Endodermal cell (in vitro differentiated cells): ENCODE measurements at places on chromosomes 2 and 18.

- DNase-seq: no peak
- H3K27ac ChIP-seq: no peak overlapping the region
- H3K27me3 ChIP-seq: no peaks in the 10 kb centered on the region
These were observed 51.4 kb downstream of the CRACDL start for GRCh38 chr2:98884658-98885057.

DNA sequence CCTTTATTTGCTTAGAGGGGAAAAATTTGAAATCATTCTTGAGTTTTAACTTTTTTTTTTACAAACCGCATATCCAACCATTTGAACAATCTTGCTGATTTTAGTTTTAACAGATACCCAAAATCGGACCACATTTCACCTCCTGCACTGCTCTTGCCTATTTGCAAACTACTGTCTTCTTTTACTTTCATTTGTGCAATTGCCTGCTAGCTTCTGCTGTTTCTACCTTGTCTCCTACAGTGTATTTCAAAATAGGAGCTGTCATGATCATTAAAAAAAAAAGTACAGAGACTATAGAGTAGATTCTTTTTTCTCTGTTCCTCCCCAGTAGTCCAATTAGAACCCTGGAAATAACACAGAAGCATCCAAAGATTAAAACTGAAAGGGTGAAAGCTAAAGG, 1081.2 kb downstream of the SOCS6 start:
- H3K27me3 ChIP-seq: peaks cover under 1% of the 10 kb centered on the region
- no peaks in the 10 kb centered on the region for H3K36me3 ChIP-seq
- no peak overlapping the region for H3K27ac ChIP-seq
- H3K4me1 ChIP-seq: no peaks in the 10 kb centered on the region
- H3K4me3 ChIP-seq: no peak overlapping the region

DNA sequence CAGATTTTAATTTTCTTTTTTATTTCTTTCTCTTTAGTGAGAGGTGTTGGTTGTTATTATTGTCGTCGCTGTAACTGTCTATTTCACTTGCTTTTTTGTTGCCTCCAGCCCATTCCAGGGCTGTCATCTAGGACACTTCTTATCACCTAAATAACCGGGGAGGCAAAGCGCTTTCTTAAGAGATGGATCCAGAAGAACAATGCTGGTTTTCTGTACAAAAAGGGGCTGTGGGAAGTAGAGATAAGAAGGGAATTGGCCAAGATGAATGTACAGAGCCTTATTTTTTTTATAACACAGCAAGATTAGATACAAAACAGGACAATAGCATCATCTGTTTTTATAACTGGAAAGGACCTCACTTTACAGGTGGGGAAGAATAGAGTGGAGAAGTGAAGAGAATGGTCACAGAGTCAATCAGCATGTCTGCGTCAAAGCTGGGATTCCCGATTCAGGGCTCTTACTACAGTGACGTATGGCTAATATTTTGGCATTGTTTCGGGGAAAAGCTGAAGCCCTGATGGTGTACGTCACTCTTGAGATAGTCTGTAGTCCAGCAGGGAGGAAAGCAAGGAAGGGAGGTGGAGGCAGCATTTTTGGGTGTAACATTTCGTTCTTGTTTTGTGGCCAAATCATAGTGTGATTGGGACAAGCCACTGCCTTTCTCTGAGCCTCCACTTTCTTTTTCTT, 23.2 kb downstream of the IL1B start:
- no peaks in the 10 kb centered on the region for H3K36me3 ChIP-seq
- peaks cover 4% of the 10 kb centered on the region for H3K4me1 ChIP-seq
- DNase-seq: no peak
- H3K27me3 ChIP-seq: no peaks in the 10 kb centered on the region

DNA sequence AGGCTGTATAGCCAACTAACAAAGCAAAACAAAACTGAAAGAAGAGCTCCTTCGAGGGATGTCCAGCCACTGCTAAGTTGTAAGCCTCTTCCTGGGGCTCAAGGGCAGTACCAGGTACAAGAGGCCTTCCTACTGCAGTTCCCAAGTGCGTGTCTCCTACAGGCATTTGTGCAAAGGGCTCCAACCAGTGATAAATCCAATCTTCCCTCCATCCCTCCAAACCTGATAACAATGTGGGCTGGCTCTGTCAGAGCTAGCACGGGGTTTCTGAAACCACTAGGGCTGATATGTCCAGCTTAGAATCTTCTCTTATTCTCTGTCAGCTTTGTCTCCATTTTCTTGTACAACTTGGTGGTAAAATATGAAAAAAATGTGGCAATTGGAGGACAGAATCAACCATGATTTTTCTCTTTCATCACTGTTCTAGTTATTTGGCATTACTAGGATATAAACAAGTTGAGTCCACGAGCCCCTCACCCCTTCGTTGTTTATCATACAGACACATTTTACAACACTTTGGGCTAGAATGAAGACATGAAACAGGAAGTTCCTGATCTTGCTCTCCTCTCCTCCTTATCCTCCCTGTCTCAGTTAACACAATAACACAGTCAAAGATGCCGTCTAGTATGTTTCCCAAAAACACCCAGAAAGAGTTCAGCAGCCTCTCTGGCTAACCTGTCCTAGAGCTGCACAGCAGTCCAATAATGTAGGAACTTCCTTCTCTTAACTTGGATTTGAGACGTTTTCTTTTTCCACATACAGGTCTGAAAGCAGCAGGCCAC, 35.4 kb upstream of the WIPF1 start:
- H3K4me3 ChIP-seq: no peak overlapping the region
- H3K27me3 ChIP-seq: no peaks in the 10 kb centered on the region
- H3K36me3 ChIP-seq: no peaks in the 10 kb centered on the region
- DNase-seq: no peak
- peaks cover 7% of the 10 kb centered on the region for H3K4me1 ChIP-seq

GRCh38 chr2:147327613-147328012, 517.2 kb upstream of the ACVR2A start:
- H3K36me3 ChIP-seq: no peaks in the 10 kb centered on the region
- DNase-seq: no peak
- H3K27ac ChIP-seq: no peak overlapping the region
- H3K4me3 ChIP-seq: no peak overlapping the region

DNA sequence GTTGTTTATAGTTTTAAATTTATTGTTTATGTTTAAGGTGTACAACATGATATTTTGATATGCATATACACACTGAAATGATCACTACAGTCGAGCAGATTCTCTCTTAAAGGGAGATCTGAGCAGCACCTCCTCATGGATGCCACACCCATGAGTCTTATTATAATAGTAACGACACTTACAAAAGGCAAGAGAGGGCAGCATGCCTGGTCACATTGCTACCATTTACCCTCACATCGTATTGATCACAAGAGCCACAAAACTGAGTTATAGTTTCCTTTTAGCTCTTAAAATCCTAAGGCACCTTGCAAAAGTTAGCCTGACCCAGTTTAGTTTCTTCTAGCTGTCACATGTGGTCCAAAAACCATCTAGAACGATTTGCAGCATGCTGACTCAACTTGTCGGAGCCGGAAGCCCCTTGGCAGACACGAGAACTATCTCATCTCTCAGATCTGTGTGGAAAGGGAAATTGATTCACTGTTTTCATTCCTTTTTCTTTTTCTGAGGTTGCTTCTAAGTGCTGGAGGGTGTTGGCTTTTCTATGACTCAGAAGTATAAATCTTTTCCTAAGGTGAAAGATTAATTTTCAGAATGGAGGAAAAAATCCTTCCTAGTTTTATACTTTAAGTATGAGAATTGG, 85.3 kb downstream of the CDC42EP3 start:
- H3K4me3 ChIP-seq: no peak overlapping the region
- H3K27ac ChIP-seq: no peak overlapping the region
- no peaks in the 10 kb centered on the region for H3K36me3 ChIP-seq
- no peaks in the 10 kb centered on the region for H3K27me3 ChIP-seq

- no peaks in the 10 kb centered on the region for H3K36me3 ChIP-seq
- no peaks in the 10 kb centered on the region for H3K27me3 ChIP-seq
- no peak overlapping the region for H3K4me3 ChIP-seq
- no peaks in the 10 kb centered on the region for H3K4me1 ChIP-seq
- no peak for DNase-seq
- no peak overlapping the region for H3K27ac ChIP-seq
These were observed 8.6 kb upstream of the NEU2 start for GRCh38 chr2:233023761-233024410.

DNA sequence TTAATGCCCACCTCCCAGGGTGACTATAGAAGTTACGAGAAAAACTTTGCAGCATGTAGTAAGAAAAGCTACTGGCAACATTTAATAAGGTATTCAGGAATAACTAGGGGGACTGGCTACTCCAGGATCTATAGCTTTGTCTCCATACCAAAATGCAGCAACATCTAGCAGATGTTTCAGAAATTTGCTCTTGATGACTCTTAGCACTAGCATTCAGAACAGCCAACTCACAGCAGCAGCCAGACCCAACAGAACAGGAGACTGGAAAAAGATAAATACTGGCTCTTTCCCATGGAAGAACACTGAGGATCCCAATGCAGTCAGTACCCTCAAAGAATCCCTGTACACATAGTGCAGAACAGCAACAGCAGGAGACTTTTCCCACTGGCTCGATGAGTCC, 105.0 kb downstream of the PRKRA start:
- H3K4me3 ChIP-seq: no peak overlapping the region
- H3K4me1 ChIP-seq: no peaks in the 10 kb centered on the region
- no peaks in the 10 kb centered on the region for H3K27me3 ChIP-seq
- no peak for DNase-seq

GRCh38 chr2:6314218-6314960, 551.3 kb downstream of the CMPK2 start:
- H3K27ac ChIP-seq: no peak overlapping the region
- peaks cover 3% of the 10 kb centered on the region for H3K4me1 ChIP-seq
- no peaks in the 10 kb centered on the region for H3K27me3 ChIP-seq

DNA sequence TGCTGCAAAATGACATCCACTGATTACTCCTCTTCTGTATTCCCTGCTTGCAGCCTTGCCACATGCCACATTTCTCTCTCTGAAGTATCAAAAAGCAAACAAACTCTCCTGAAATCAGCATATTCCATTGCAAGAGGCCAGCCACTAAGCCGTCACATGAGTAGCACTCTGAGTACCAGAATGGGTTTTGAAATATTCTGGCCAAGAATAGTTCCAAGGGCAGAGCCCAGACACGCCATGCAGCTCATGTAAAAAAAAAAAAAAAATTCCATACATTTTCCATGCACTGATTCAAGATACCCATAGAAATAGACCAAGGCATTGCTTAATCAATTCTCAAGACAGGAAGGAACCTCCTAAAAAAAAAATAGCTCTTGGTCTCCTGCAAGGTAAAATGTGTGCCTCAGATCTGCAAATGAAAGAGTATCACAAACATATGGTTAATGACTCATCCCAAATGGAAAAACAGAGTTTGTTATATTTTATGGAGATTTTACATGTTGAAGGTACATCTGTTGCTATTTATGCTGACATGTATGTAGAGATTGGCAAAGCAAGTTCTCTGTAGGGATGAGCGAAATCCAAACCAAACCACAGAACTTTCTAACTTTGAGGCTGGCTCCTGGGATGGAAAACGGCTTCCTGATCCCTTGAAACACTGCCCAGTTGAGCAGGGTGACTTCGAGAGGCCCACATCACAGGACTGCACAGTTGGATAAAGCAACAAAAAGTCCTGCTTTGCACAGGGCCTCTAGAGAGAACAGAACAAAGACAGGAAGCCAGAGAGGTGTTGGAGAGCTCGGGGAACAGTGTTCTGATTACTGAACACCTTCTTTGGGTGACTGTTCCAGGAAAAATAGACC, 346.2 kb downstream of the ZNF521 start:
- H3K36me3 ChIP-seq: no peaks in the 10 kb centered on the region
- H3K4me3 ChIP-seq: no peak overlapping the region
- DNase-seq: no peak
- no peaks in the 10 kb centered on the region for H3K4me1 ChIP-seq
- H3K27me3 ChIP-seq: no peaks in the 10 kb centered on the region

- no peaks in the 10 kb centered on the region for H3K27me3 ChIP-seq
- no peaks in the 10 kb centered on the region for H3K4me1 ChIP-seq
- H3K4me3 ChIP-seq: no peak overlapping the region
These were observed 98.9 kb upstream of the EPAS1 start for GRCh38 chr2:46198164-46198883.

GRCh38 chr2:237530472-237531433, 35.6 kb upstream of the PRLH start:
- H3K36me3 ChIP-seq: no peaks in the 10 kb centered on the region
- H3K27ac ChIP-seq: no peak overlapping the region
- H3K27me3 ChIP-seq: no peaks in the 10 kb centered on the region
- DNase-seq: no peak

DNA sequence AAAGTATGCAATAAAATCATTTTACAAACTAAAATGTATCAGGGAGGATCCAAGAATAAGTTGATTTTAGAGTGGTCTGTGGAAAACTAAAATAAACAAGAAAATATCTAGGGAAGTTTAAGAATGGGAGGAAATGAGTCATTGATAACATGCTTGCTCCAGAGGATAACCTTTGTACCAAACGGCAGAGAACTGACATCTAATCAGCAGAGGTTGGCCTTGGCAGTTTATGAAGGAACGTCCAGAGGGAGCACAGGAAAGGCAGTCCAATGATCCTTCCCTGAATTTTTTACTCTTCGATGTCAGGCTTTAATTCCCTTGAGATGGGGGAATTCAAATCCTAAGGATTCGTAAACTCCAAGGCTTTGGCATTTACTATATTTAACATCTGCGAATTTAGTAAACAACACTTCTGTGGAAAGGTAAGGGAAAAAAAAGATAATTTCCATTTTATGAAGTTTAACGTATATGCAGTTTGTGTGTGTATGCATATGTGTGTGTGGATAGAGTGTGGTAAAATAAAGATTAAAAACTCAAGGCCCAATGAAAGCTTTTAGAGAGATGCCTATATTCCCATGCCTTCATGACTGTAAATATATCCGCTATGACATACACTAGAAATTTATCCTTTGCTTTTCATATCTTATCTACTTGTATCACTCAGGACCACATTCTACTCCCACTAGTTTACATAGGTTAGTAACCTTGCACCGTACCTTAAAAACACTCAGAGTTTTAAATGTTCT, 8.7 kb upstream of the INPP1 start:
- no peak overlapping the region for H3K27ac ChIP-seq
- H3K4me1 ChIP-seq: no peaks in the 10 kb centered on the region
- H3K36me3 ChIP-seq: no peaks in the 10 kb centered on the region

DNA sequence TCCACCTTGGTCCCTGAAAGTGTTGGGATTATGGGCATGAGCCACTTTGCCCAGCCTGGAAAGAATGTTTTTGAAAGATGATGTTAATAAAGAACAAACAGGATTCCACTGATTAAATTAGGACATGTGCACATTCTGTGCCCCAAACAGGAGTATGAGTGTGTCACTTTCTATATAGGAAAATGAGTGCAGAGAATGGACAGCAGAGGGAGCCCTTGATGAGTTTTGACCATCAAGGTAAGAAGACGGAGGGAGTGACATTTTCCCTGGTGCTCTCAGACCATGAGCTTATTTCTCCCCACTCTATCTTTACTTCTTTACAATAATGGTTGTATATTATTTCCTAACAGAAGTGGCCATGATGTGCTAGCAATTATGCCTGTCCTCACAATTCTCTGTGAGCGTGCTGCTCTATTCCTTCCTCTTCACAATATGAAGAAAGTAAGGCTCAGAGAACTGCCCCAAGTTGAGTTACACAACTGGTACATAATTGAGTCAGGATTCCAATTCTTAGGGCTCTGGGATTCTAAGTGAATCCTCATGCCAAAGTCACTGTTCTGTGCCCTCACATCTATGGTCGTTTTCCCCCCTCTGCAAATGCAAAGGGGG, 20.6 kb downstream of the RPL37A start:
- no peak overlapping the region for H3K4me3 ChIP-seq
- peak; percentile 85 for DNase-seq
- no peak overlapping the region for H3K27ac ChIP-seq
- no peaks in the 10 kb centered on the region for H3K27me3 ChIP-seq
- H3K4me1 ChIP-seq: no peaks in the 10 kb centered on the region
